Breast epithelium (tissue), 4 donors: ENCODE measurements at places on chromosomes 12 and 14. TPM values are rescaled to one million over a fixed set of nuclear protein-coding genes. Genes with fewer than 3 reads are reported as not detected.

DNA sequence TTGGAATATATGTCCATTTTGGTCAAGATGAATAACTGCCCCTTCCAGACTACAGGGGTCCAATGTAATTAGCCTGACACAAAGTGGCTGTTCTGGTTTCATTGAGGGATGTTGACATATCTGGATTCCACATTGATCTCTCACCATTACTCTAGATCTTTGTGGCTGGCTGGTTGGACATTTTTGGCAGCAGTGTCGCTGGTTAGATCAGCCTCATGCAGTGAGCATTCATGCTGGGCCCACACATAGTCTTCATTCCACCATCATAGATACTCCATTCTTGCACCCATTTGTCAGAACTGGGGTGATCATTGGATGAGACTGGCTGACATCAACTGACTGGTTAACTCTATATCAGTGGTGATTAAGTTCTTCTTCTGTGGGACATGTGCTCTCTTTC, 74.4 kb downstream of the MGST1 start:
- no peak for DNase-seq

DNA sequence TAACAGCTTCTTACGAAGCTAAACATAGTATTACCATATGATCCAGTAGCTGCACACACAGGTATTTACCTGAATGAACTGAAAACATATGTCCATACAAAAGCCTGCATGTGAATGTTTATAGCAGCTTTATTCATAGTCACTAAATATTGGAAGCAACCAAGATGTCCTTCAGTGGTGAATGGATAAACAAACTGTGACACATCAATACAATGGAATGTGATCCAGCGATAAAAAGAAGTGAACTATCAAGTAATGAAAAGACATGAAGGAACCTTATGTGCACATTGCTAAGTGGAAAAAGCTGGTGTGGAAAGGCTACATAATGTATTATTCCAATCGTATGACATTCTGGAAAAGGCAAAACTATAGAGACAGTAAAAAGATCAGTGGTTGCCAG, 38.1 kb upstream of the JDP2 start:
- DNase-seq, result no peak

Gene RD3L
- not detected for total RNA-seq

DNA sequence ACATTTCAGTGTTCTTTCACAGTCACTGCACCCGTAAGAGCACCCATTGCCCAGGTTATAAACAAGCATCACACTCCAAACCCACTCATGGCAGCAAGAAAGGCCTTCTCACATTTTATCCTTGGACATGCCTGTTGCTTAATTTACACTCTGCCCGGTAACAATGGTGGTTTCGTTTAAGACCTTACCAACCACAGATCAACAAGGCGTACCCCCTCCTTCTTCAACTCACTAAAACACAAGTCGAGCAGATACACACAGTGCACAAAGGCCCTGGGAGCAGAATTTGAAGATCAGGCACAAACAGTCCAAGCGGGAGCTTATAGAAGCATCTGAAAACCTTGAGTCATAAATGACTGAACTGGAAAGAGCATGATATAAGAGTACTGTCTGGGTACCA, 98.1 kb downstream of the GALC start:
- DNase-seq, result no peak

- DNase-seq, result no peak
These were observed 214.4 kb downstream of the SPTSSA start for GRCh38 chr14:34247605-34248004.

Gene EGLN3
- 3.2 TPM for total RNA-seq

DNA sequence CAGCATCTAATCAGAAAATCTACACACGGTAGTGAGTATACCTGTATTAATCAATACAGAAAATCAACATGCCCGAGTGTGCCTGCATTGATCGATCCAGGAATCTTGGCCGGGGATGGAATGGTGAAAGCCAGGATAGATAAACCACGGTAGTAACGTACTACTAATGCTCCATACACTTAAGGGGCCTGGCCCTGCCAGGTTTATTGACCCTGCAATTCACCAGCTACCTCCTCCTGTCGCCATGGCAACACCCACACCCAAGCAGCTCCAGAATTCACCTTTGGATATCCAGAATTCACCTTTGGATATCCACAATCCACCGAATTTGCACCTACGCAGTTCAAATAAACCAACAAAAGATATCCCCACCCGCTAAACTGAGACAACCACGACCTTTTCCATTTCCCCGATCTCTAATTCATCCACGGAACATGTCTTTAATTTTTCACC, 14.8 kb upstream of the CALM1 start:
- DNase-seq, result peak; percentile 58

Gene ZNF605
- 17.9 TPM for total RNA-seq

DNA sequence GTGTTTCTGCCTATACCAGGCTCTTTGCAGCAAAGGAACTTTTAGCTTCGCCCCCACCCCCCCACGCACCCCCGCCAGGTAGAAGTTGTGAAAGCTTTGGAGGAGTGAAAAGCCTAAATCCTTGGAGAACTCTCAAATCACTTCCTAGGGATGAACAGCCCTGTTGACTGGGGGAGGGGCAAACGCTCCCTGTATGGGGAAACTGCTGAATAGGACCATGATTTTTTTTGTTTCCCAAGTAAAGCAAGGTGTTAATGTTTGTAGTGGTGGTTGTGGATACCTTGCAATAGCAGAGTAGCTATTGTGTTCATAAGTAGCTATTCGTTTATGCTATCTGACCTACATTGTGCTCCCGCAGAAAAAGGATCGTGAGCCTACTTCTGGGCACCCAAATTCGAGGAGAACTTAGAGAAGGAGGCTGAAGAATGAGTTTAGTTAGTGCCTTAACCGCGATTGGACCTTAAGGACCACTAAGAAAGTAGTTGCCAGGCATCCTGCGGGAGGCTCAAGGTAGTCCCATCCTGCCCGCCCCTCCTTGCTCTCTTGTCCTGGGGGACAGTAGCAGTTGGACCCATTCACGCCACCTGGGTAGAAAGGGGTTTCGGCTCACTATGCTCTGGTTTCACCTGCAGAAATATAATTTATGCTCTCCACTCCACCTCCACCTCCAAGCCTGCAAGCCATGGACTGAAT, 901 bp upstream of the NFKBIA start:
- DNase-seq, result no peak

DNA sequence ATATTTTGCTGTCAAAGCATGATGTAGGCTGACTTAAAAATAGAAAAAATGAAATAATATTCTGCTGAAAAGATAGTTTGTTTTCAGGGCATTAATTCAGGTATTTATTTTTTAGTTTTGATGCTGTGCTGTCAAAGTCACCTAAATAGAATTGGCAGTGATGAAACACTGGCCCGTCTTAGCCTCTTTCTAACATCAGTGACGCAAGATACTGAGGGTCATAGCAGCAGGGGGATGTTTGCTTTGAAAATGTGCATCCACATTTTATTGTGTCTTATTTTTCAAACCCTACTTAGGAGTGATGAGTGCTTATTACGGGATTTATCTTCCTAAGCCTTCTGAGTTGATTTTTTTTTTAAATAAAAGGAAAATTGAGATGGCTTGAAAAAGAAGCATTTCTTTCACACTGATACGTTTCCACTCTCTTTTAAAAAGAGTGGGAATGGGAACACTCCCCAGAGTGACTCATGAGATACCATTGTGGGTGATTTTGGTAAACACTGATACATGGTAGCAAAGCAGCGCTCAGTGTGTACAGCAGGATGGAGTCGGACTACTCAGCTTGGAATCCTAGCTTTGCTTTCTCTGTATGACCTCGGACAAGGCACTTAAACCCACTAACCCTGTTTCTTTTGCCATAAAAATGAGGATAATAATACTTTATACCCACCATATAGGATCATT, 290.8 kb downstream of the ERC1 start:
- no peak for DNase-seq

DNA sequence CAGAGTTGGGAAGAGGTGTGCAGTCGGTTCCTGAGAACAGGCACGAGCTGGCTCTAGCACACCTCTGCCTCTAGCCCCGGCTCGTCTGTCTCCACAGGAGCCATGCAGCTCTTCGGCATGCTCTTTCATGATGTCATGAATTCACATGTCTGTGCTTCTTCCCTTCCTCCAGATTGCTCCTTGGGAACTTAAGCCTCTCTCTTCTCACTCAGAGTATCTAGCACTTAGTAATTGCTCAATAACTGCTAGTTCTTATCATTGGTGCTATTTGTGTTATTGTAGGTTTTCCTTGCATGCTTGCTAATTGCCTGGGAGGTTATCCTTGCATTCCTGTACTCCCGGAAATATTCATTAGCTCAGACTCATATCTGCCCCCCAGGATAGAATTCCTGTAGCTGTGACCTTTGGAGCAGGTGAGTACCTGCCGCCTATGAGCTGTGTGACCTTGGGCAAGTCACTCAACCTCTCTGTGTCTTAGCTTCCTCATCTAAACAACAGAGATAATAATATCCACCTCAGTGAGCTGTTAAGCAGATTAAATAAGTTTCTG, 19.5 kb downstream of the FAM181A start:
- no peak for DNase-seq

DNA sequence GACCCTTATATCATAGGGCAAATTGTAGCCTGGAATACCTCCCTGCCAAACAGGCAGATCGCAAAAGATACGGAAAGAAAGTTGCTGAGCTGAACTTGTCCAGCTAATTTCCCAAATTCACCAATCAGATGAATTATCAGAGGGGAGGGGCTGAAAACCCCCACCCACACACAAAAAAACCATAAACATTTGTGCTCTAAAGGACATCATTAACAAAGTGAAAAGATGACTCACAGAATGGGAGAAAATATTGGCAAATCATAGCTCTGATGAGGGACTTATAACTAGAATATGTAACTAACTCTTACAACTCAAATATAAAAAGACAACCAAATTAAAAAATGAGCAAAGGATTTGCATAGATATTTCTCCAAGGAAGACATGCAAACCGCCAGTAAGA, 36.3 kb downstream of the PTHLH start:
- DNase-seq, result no peak

Gene CKAP4
- total RNA-seq, result 30.9 TPM

Gene LRTM2
- not detected for total RNA-seq

Gene C12orf42
- total RNA-seq, result 1.6 TPM

GRCh38 chr12:131041216-131041967, 87.7 kb downstream of the ADGRD1 start:
- DNase-seq, result no peak

- DNase-seq, result no peak
These were observed 22.4 kb downstream of the LACRT start for GRCh38 chr12:54612225-54612750.

Gene OR10G3
- not detected for total RNA-seq

DNA sequence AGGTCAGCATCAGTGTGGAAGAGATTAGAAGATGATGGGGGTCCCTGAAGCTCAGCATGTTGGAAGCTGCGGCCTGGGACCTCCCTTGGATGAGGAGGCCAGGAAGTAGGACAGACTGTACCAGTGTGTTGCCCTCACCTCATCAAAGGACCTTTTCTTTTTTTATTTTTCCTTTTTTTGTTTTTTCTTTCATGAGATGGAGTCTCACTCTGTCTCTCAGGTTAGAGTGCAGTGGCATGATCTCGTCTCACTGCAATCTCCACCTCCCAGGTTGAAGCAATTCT, 16.4 kb upstream of the FAM222A start:
- no peak for DNase-seq

DNA sequence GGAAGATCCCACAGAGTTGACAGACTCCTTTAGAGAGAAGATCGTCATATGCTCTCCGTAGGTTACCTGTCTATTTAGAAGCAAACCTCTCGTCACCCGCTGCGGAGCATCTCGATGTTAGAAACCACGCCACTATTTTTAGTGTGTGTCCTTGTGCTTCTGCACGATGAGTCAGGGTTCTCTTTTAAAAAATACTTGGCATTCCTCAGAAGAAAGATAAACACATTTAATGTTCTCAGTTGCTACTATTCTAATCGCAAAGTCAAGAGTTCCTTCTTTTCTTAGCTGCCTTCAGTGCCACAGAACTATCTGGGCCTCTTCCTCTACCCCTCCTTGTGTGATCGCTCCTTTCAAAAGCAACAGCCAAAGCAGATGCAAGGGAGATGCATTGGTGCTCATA, 192.4 kb downstream of the PELI2 start:
- DNase-seq, result no peak

GRCh38 chr12:124543590-124544310, 23.7 kb downstream of the NCOR2 start:
- no peak for DNase-seq

Gene LRP1-AS
- not detected for total RNA-seq

GRCh38 chr12:39574378-39574777, 45.2 kb downstream of the ABCD2 start:
- DNase-seq, result no peak

DNA sequence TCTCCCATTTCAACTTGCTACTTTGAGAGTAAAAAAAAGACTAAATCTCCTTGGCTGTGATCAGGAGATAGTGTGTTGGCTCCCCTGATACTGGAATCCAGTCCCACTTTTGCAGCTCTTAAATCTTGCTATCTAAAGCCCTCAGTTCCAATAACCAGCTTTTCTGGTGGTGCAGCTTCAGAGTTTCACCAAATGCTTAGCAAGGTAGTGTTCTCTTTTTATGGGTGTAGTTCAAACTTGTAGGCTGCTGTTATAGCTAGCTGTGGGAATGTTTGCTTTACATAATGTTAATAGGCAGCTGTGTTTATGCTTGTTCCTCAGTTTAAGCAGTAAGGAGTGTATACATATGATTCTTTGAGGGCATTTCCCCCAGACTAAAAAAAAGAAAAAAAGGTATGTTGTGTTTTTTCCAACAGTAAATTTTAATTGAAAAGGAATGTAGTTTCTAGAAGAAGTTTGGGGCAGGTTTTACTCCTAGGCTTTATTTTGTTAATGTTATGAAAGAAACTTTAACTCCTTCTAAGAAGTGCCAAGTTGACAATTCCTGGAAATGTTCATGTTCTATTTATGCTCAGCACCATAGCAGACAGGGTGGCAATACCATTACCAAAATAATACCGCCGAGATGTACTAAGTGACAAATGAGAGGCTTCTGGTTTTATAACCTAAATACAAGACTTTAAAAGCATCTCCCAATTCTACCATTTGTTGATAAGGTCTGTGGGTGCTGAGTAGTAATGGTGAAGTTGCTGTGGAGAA, 12.1 kb downstream of the CRADD start:
- DNase-seq, result no peak

Gene SLC4A8
- total RNA-seq, result 6.2 TPM

GRCh38 chr14:66572826-66573225, 64.9 kb downstream of the GPHN start:
- DNase-seq, result no peak

DNA sequence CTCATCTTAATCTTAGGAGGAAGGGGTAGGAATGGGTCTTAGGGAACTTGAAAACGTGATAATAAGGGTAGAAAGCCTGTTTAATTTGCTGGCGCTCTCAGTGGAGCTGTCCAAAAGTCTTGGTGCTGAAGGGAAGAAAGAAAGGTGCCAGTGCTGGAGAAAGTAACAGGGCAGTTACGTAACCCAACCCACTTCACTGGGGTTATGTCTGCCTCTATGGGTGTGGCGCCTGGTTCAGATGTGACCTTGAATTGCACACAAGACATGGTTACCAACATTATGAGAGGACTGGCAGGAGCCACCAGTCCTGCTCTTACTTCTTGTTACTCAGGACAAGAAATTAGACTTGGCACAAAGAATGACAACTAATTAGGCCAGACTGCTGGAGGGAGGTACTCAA, 18.6 kb upstream of the GPATCH2L start:
- no peak for DNase-seq
